ENCODE measurements at places on chromosomes 11 and 22.

- no peak for DNase-seq
These were observed 83.0 kb downstream of the INSC start for GRCh38 chr11:15197696-15198095.

- no peak for DNase-seq
These were observed 238.9 kb downstream of the BRD1 start for GRCh38 chr22:49588739-49589138.

DNA sequence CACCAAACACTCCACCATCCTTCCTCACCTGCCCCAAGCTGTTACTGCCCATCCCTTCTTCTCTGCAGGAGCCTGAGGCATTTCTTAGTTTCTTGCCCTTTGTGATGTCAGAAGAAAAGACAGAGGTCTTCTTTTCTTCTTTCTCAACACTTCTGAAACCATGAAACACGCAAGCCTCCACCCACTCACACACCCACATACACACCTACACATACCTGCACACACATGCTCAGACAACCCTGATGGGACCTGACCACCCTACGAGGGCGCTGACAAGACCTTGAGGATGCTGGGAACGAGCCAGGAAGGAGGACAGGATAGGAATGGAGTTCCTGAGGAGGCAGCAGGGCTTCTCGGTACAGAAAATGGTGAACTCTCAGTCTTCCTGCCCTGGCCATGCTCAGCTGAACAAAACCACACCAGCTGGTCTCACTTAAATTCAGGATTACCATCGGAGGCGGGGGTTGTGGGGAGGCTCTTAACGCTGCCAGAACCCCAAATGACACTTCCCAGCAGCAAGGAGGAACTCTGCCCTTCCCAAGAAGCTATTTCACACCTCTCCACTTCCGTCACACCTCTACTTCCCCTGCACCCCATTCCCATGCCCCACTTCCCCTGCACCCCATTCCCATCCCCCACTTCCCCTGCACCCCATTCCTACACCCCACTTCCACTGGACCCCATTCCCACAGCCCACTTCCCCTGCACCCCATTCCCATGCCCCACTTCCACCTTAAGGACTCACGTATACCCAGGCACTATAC, 41.0 kb downstream of the CSF2RB start:
- no peak for DNase-seq

GRCh38 chr11:102276362-102276761, 40.9 kb upstream of the BIRC3 start:
- peak; percentile 78 for DNase-seq

DNA sequence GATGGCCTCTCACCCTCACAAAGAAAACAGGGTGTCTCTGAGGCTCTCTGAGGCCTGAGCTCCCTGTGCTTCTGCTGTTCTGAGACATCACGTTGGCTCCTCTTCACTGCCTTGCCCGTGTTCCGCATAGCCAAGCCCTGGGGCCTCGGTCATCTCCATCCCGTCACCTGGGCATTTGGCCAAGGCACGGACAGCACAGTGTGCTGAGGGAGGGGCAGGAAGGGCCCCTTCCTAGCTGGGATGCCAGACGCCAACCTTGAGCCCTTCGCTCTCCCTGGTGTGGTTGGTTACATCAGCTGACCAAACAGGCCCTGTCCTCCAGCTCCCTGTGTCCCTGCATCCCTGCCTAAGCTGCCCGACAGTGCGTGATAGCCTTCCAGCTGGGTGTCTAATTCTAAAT, 25.9 kb downstream of the MOV10L1 start:
- peak; percentile 39 for DNase-seq
